ENCODE measurements at places on chromosomes 13 and 19. TPM values are rescaled to one million over a fixed set of nuclear protein-coding genes. Genes with fewer than 3 reads are reported as not detected.

DNA sequence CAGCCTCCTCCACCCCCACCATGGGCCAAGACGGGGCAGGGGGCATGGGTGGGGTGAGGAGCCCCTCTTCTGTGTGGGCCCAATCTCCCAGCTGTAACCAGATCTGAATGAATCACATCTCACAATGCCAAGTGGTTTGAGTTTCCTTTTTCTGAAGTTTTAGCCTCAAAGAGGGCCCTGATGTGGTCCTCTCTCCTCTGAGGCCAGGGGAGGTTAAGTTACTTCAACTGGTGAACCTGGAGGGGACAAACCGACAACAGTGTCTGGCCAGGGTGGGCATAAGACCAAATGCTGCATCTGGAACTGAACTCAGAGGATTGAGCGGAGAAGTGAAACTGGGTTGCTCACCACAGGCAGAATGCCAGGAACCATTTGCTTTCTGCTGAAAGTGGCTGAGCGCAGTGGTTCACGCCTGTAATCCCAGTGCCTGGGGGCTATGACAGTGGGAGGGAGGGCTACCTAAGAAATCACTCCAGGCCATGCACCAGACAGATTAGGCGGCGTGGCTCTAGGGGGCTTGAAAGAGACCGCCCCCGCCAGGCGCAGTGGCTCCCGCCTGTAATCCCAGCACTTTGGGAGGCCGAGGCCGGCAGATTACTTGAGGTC lies 15.4 kb upstream of the IRGC start:
- no peak for DNase-seq

DNA sequence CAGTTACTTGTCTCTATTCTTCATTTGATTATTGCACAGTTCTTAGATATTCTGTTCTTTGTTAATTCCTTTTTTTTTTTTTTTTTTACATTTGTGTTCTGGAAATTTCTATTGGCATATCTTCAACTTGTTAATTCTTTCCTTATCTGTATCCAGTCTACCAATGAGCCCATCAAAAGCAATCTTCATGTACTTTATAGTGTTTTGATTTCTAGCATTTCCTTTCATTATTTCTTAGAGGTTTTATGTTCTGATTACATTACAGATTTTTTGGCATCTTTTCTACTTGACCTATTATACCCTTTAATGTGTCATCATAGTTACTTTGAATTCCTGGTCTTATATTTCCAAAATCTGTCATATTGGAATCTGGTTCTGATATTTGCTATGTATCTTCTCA lies 2194.8 kb downstream of the PCDH9 start:
- DNase-seq: no peak

The TNFSF11 gene
- total RNA-seq: not detected

- DNase-seq: no peak
These were observed 87.8 kb downstream of the MAB21L1 start for GRCh38 chr13:35388441-35389355.

DNA sequence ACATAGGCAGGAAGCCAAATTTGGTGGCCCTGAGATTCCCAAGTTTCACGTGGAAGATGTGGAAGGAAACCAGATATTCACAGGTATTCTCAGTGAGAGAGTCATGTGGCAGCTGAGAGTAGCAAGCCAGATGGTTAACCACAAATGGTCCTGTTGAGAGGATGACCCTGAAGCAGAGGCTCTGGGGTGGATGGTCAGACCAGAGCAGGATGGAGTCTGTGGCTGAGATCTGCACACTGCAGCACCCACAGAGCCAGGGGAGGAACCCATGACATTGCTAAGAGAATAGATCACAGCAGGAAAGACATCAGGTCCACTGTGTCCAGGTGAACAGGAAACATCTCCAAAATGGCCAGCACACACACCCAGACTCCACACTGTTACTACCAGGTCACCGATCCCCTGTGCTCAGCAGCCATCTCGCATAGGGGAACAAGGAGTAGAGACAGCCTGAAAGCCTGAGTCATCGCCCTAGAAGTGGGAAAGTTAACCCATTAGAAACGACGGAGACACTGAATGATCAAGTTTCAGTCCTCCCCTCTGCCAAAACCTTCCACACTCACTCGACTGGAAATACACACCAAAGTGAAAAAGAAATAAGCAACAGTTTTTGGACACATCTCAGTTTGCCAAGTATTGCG lies 160.0 kb downstream of the RBM26 start:
- DNase-seq: no peak

The STOML3 gene
- not detected for total RNA-seq

DNA sequence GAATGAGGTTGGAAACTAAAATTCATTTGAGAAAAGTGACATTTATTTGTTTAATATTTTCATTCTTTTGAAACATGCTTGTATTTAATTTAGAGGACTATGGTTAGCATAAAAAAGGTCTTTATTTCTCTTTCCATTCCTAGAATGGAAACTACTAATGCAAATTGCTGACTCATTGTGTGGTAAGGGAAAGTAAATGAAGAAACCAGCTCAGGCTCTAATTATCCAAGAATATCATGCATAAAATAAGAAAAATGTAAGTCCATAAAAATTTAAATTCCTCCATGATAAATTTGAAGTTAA lies 777.0 kb upstream of the SLITRK1 start:
- DNase-seq: no peak
